GM23248 (cell line): ENCODE measurements at places on chromosomes 7 and 10. TPM values are rescaled to one million over a fixed set of nuclear protein-coding genes. Genes with fewer than 3 reads are reported as not detected.

The ACTL6B gene
- not detected in 2 replicates for total RNA-seq

The PPRC1 gene
- total RNA-seq = 16.4 and 25.3 TPM in 2 replicates

The C10orf67 gene
- under 0.01 and 0.25 TPM in 2 replicates for total RNA-seq

The SEMA3D gene
- 6.6 and 10.1 TPM in 2 replicates for total RNA-seq

The MACC1 gene
- total RNA-seq = 0.11 and 0.13 TPM in 2 replicates

The TCAF2 gene
- 3.4 and 5.9 TPM in 2 replicates for total RNA-seq

The PRDX3 gene
- 246 TPM in 2 replicates for total RNA-seq

The LEP gene
- 0.22 TPM in 1 of 2 replicates, not detected in the other for total RNA-seq

The PRR15 gene
- total RNA-seq = 6.1 and 11.5 TPM in 2 replicates

The CCDC146 gene
- 0.32 and 0.89 TPM in 2 replicates for total RNA-seq

The PTER gene
- 13.3 and 14.2 TPM in 2 replicates for total RNA-seq

The SRRM3 gene
- total RNA-seq = 0.65 TPM in 1 of 2 replicates, not detected in the other

The STAG3 gene
- 0.97 TPM in 1 of 2 replicates, not detected in the other for total RNA-seq

The RSPH10B gene
- total RNA-seq = not detected in 2 replicates

The ZFYVE27 gene
- total RNA-seq = 20.6 and 32.6 TPM in 2 replicates

The GPNMB gene
- total RNA-seq = 38.2 and 48.8 TPM in 2 replicates

The SLC16A9 gene
- total RNA-seq = not detected in 2 replicates

The SAP25 gene
- not detected in 2 replicates for total RNA-seq

The LRIT1 gene
- total RNA-seq = not detected in 2 replicates

The TMEM225B gene
- total RNA-seq = not detected in 2 replicates

The VSIR gene
- total RNA-seq = 60.8 and 81.6 TPM in 2 replicates

The LSM5 gene
- total RNA-seq = 19.7 and 34.4 TPM in 2 replicates

The CCL24 gene
- not detected in 2 replicates for total RNA-seq

The KAT6B gene
- 7.7 and 15.0 TPM in 2 replicates for total RNA-seq

The SLC18A3 gene
- not detected in 2 replicates for total RNA-seq

The SSC4D gene
- 0.43 TPM in 1 of 2 replicates, not detected in the other for total RNA-seq

The PAXIP1 gene
- 5.3 and 5.8 TPM in 2 replicates for total RNA-seq

The MYL10 gene
- not detected in 2 replicates for total RNA-seq

The GPR146 gene
- total RNA-seq = 9.7 and 10.2 TPM in 2 replicates

The PGAM2 gene
- total RNA-seq = not detected in 2 replicates

The CPVL gene
- not detected in 2 replicates for total RNA-seq

The MMD2 gene
- total RNA-seq = not detected in 2 replicates

The NPY4R gene
- total RNA-seq = not detected in 2 replicates

The SLC26A3 gene
- total RNA-seq = not detected in 2 replicates
